ENCODE measurements at places on chromosomes 3 and 15. TPM values are rescaled to one million over a fixed set of nuclear protein-coding genes. Genes with fewer than 3 reads are reported as not detected.

DNA sequence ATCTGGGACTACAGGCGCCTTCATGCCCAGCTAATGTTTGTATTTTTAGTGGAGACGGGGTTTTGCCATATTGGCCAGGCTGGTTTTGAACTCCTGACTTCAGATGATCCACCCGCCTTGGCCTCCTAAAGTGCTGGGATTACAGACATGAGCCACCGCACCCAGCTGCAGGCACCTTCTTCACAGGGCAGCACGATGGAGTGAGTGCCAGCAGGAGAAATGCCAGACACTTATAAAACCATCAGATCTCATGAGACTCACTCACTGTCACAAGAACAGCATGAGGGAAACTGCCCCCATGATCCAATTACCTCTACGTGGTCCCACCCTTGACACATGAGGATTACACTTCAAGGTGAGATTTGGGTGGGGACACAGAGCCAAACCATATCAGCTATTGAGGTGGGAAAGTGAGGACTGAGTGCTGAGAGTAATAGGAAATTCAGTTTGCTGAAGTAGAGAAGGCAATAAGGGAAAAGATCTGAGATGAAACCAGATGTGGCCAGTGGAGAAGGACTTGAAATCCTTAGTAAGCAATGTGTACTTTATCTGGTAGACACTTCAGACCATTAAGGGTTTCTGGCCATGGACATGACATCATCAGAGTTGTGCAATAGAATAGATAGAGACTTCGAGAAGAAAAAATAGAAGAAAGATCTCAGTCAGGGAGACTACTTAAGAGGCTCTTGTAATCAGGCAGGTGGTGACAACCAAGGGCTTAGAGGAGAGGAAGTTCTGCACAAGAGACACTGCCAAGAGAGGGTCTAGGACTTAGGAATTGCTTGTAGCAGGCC is 18.1 kb upstream of the ATP13A5 start:
- DNase-seq: no peak

- no peak for DNase-seq
These were observed 109.2 kb downstream of the CD47 start for GRCh38 chr3:107981471-107982111.

- no peak for DNase-seq
These were observed 25.9 kb downstream of the AGTR1 start for GRCh38 chr3:148723631-148724030.

GRCh38 chr3:82078246-82078645 is 316.8 kb upstream of the GBE1 start:
- DNase-seq: no peak

- peak; percentile 92 for DNase-seq
These were observed 894 bp upstream of the CCNL1 start for GRCh38 chr3:157160658-157161424.

IGSF11 gene
- 0.46 TPM for total RNA-seq

SEMA6D gene
- 8.0 TPM for total RNA-seq

Measured in upper lobe of right lung (tissue), 1 donor.